Activated CD8-positive, alpha-beta T cell treated with anti-CD3 and anti-CD28 coated beads, Interleukin-2, amount 10 ng/mL, durations not matched to agents 7 days and 5 days (primary cell): ENCODE measurements at places on chromosomes 5 and 9.
A peak's percentile ranks its signal among the peaks of the same experiment; 100 is the strongest.

GRCh38 chr9:107989544-107989943, 500.0 kb upstream of the KLF4 start:
- DNase-seq = no peak

- DNase-seq = no peak
Measured at GRCh38 chr9:76203373-76203772, 190.9 kb downstream of the RFK start.

GRCh38 chr9:99002706-99003105, 59.0 kb downstream of the COL15A1 start:
- no peak for DNase-seq

GRCh38 chr5:87081511-87082372, 185.9 kb upstream of the RASA1 start:
- DNase-seq = peak; percentile 80

- DNase-seq = no peak
Measured at GRCh38 chr9:70873506-70873905, 247.9 kb downstream of the TRPM3 start.

- no peak for DNase-seq
Measured at GRCh38 chr9:129327552-129328328, 149.7 kb upstream of the IER5L start.

DNA sequence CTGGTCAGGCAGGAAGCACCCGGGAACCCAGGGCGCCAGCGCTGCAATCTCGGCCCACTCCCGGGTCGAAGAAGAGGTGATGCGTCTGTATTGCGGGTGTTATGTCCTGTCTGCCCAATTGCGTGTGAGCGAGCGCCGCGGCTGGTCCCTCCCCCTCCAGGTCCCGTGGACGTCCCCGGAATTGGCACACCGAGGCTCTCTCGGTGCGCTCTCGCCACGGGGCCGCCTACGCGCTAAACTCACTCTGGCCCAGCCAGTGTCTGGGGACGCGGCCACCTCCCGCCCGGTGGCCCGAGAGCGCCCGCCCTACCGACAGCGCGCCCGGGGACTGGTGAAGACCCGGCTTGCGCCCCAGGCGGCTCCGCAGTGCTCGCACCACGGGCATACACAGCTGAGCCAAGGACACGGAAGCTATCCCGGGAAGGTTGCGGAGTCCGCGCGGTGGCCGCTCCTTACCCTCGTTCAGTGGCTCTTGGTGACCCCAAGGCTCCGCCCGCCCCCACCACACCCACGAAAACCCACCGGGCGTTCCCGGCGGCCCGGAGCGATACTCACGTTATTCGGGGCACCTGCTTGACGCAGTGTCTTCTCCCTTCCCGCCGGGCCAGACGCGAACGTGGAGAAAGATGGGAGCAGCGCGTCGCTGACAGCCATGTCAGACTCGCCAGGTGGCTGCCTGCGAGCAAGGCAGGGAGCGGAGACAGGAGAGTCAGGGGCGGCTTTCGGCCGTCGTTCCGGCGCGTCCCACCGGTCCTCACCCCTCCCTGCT, 1.0 kb downstream of the KLF4 start:
- DNase-seq = peak; percentile 31

- DNase-seq = no peak
Measured at GRCh38 chr9:77916410-77916819, 115.2 kb downstream of the GNAQ start.

DNA sequence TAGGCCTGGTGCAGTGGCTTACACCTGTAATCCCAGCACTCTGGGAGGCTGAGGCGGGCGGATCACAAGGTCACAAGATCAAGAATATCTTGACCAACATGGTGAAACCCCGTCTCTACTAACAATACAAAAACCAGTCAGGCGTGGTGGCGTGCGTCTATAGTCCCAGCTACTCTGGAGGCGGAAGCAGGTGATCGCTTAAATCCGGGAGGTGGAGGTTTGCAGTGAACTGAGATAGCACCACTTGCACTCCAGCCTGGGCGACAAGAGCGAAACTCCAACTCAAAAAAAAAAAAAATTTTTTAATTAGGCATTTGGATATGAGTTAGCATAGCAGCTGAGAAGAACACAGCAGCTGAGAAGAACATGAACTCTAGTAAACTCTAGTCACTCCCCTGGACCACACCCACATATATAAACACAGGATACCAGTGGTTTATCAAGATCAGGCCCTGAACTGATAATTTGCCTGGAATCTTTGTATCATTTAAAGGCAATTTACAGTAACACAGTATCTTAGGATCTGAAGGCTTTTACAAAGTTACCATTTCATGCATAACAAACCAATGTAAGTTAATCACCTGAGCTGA, 4.6 kb upstream of the UGCG start:
- peak; percentile 29 for DNase-seq

GRCh38 chr5:13944560-13945199, at the start of gene DNAH5:
DNAH5 (minus strand) TSS chr5:13944688; CDS start chr5:13944438, 250 bp downstream.
- DNase-seq = no peak

GRCh38 chr9:22649384-22649783, 202.8 kb downstream of the DMRTA1 start:
- no peak for DNase-seq

DNA sequence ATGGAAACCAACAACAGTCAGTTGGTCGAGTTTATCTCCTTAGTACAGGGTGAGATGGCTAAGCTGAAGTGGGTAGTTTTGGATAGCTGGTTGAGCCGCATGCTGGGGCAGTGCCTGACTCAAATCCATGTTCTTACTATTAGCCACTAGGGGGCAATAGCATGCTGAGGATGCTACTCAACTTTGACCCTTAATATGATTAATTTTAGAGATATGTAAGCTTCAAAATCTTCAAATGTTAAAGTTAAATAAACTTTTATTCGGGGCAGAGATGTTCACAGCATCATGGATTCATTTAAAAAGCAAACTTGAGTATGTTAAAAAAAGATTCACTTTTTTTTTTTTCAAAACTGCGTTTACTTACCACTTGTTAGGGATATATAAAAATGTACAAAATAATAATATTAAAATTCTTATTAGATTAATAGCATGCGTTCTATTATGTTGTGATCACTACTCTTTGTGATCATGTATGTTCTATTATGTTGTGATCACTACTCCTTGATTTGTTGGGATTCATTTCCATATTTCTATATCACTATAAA, 57.0 kb downstream of the C9orf153 start:
- DNase-seq = peak; percentile 40

GRCh38 chr9:128323212-128323730, 632 bp downstream of the COQ4 start:
- no peak for DNase-seq
